ENCODE measurements at places on chromosomes 13 and 19. TPM values are rescaled to one million over a fixed set of nuclear protein-coding genes. Genes with fewer than 3 reads are reported as not detected.

DNA sequence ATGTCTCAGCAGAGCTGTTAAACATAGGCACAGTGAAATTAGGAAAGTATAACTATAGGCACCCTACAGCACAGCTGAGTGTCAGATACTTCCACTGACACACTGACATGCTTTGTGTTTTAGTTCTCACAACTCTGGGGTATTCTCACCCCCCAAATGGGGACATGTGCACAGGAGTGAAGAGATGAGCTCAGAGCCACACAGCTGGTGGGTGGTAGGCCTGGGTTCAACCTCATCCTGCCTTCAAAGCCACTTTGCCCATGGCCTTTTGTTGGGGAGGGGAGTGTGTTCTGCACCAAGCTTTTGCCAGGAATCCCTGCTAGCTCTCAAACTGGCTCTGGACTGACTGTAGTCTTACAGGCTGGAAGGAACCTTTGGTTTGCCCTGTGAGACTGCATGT is 1.7 kb upstream of the SLC35E1 start:
- DNase-seq, result no peak

C19orf73 gene
- total RNA-seq, result 3.4 TPM

CYP2S1 gene
- not detected for total RNA-seq

DNA sequence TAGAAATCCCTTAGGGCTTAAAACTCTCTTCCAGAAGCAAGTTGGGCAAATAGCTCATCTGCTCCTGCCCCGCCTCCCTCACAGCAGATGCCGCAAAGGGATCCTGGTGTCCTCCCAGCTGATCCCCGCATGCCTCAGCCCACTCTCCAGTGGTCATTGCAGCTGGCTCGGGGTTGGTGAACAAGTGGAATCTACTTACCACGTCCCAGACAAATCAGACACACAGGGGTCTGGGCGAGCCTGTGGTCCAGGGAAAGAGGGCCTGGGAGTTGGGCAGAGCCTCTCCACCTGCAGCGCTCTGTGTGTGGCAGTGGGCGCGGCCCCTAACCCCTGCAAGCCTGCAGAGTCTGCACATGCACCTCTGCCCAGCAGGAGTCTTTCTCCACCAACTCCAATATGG is 10.8 kb upstream of the C19orf33 start:
- DNase-seq, result no peak

- DNase-seq, result no peak
Measured at GRCh38 chr19:49469828-49470614, 4.0 kb upstream of the FLT3LG start.

DNA sequence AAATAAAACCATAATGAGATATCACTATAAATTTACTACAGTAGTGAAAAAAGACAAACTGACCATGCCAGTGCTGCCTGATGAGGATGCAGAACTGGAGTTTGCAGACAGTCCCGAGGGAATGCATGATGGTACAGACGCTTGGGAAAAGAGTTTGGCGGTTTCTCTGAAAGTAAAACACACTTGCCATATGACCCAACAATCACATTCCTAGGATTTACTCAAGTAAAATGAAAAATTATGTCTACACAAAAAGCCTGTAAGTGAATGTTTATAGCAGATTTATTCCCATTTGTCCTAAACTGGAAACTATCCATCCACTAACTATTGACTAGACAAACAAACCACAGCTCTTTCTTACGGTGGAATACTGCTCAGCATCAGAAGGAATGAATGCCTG is 271.0 kb downstream of the DNAJC15 start:
- DNase-seq, result no peak

GRCh38 chr13:85536706-85537105 is 262.5 kb downstream of the SLITRK6 start:
- no peak for DNase-seq

LGALS7B gene
- not detected for total RNA-seq

SMIM17 gene
- total RNA-seq, result 0.57 TPM

Data from osteocyte (in vitro differentiated cells).